ENCODE measurements at places on chromosomes 13 and 19. TPM values are rescaled to one million over a fixed set of nuclear protein-coding genes. Genes with fewer than 3 reads are reported as not detected.
A peak's percentile ranks its signal among the peaks of the same experiment; 100 is the strongest.

GRCh38 chr13:113205428-113205931, 3.0 kb downstream of the PCID2 start:
- no peaks in the 10 kb centered on the region for H3K27me3 ChIP-seq
- H3K4me3 ChIP-seq, result no peak overlapping the region
- peaks cover 11% of the 10 kb centered on the region for H3K4me1 ChIP-seq

DNA sequence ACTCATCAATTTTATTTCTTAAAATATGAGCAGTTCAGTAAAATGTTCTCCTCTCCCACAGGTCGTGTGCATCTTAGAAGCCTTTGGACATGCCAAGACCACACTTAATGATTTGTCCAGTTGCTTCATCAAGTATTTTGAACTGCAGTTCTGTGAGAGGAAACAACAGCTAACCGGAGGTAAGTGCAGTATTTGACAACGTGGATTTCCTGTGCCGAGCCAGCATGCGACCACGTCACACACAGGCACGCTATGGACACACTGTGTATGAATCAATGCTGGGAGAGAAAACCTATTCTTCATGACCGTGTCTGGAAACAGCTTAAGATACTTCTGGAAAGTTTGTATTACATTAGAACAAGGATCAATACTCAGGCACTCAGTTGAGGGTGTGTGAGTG, 268.5 kb downstream of the MYO16 start:
- no peaks in the 10 kb centered on the region for H3K27me3 ChIP-seq
- H3K4me1 ChIP-seq, result no peaks in the 10 kb centered on the region
- H3K36me3 ChIP-seq, result no peaks in the 10 kb centered on the region
- no peak overlapping the region for H3K4me3 ChIP-seq
- no peak for DNase-seq

DNA sequence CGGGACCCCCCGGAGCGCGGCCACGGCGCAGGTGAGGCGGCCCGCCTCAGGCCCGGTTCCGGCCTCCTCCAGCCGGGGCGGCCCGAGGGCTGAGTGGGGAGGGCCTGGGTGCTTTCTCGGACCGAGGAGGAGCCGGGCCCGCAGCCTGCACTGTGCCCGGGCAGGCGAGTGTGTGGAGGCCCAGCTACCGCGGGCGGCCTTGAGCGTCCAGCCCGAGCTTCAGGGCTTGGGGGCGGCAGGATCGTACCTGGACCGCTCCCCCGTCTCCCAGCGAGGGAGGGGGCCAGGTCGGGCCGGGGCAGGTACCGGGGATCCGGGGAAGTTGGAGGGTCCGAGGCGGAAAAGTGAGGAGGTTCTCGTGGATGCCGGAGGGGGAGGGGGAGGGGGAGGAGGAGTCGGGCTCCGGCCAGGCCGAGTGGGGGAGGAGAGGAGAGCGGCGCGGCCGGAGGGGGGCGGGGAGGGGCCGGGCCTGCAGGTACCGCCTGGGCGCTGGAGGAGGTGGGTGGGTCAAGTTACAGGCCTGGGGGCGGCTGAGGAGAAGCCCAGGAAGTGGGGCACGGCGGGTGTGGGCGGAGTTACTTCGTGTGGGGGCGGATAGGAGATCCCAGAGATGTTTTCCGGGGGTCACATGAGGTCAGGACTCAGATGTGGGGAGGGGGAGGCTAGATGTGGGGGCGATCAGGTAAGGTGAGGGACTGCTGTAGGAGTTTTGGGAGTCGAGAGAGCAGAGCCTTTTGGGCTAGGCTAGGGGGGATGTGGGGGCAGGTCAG, 545 bp downstream of the NACC1 start:
- H3K4me3 ChIP-seq, result peak overlapping the region; percentile 69
- H3K27ac ChIP-seq, result peak overlapping the region; percentile 77
- no peaks in the 10 kb centered on the region for H3K36me3 ChIP-seq
- peaks cover 22% of the 10 kb centered on the region for H3K4me1 ChIP-seq
- DNase-seq, result peak; percentile 70

DNA sequence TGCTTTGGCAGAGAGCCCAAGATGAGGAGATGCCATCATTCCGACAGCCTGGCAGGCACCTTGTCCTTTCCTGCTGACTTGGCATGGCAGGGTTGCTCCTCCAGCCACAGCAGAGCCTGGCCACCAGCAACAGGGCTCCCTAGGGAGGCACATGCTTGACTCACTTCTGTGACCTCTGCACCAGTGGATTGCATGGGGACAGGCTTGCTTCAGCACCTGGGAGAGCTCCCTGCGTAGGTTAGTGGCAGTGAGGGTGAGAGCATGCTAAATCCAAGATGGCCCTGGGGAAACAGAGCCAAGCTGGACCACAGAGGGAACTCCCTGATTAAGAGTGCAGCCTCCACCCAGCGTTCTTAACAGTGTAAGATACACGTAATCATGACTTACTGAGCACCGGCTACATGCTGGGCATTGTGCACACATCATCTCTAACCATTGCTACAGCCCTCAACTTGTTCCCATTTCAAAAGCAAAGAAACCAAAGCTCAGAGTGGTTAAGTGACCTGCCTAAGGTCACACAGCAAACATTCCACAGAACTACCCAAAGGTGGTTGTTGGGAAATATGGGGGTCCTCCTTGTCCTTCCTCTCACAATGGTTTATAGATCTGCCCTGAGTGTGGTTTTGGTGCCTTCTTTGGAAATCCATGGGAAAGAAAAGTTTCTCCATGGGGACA, 116.6 kb upstream of the UQCRFS1 start:
- no peaks in the 10 kb centered on the region for H3K36me3 ChIP-seq
- H3K27me3 ChIP-seq, result no peaks in the 10 kb centered on the region
- H3K27ac ChIP-seq, result no peak overlapping the region
- DNase-seq, result no peak

GRCh38 chr13:51683597-51683996, 99.3 kb downstream of the WDFY2 start:
- no peak overlapping the region for H3K4me3 ChIP-seq
- no peaks in the 10 kb centered on the region for H3K4me1 ChIP-seq
- no peak overlapping the region for H3K27ac ChIP-seq

- no peaks in the 10 kb centered on the region for H3K27me3 ChIP-seq
- peak overlapping the region; percentile 67 for H3K27ac ChIP-seq
- peak overlapping the region; percentile 75 for H3K4me3 ChIP-seq
- peaks cover 2% of the 10 kb centered on the region for H3K4me1 ChIP-seq
- H3K36me3 ChIP-seq, result no peaks in the 10 kb centered on the region
Measured at GRCh38 chr19:8506402-8506957, 4.0 kb upstream of the PRAM1 start.

- no peak overlapping the region for H3K4me3 ChIP-seq
- H3K36me3 ChIP-seq, result no peaks in the 10 kb centered on the region
- no peaks in the 10 kb centered on the region for H3K27me3 ChIP-seq
- DNase-seq, result no peak
Measured at GRCh38 chr13:81017513-81018152, 676.7 kb upstream of the SPRY2 start.

- H3K4me3 ChIP-seq, result no peak overlapping the region
- no peaks in the 10 kb centered on the region for H3K4me1 ChIP-seq
- no peaks in the 10 kb centered on the region for H3K27me3 ChIP-seq
- H3K36me3 ChIP-seq, result no peaks in the 10 kb centered on the region
- no peak for DNase-seq
Measured at GRCh38 chr13:97753942-97754670, 199.4 kb upstream of the IPO5 start.

- H3K27me3 ChIP-seq, result no peaks in the 10 kb centered on the region
- H3K27ac ChIP-seq, result no peak overlapping the region
- H3K4me3 ChIP-seq, result no peak overlapping the region
- no peaks in the 10 kb centered on the region for H3K36me3 ChIP-seq
Measured at GRCh38 chr13:34678154-34678553, 263.9 kb upstream of the NBEA start.

DNA sequence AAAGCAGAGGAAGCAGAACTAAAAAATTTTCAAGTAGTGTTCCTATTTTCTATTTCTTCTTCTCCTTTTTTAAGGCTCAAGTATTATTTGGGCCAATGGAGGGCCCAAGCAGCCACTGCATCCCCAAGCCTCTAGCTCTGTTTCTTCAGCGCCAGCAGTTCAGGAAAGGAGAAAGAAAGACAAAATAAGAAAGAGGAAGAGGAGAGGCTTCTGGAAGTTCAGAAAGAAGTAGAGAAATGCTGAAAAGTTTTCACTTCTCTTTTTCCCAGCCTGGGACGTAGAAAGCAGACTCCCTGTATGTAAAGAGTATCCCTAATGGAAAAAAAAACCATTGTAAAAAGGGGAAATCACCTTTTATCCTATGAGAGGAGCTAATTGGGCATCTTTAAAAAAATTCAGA, 165.5 kb upstream of the KLF12 start:
- no peak overlapping the region for H3K27ac ChIP-seq
- H3K4me3 ChIP-seq, result no peak overlapping the region
- no peak for DNase-seq
- no peaks in the 10 kb centered on the region for H3K27me3 ChIP-seq
- no peaks in the 10 kb centered on the region for H3K4me1 ChIP-seq

DNA sequence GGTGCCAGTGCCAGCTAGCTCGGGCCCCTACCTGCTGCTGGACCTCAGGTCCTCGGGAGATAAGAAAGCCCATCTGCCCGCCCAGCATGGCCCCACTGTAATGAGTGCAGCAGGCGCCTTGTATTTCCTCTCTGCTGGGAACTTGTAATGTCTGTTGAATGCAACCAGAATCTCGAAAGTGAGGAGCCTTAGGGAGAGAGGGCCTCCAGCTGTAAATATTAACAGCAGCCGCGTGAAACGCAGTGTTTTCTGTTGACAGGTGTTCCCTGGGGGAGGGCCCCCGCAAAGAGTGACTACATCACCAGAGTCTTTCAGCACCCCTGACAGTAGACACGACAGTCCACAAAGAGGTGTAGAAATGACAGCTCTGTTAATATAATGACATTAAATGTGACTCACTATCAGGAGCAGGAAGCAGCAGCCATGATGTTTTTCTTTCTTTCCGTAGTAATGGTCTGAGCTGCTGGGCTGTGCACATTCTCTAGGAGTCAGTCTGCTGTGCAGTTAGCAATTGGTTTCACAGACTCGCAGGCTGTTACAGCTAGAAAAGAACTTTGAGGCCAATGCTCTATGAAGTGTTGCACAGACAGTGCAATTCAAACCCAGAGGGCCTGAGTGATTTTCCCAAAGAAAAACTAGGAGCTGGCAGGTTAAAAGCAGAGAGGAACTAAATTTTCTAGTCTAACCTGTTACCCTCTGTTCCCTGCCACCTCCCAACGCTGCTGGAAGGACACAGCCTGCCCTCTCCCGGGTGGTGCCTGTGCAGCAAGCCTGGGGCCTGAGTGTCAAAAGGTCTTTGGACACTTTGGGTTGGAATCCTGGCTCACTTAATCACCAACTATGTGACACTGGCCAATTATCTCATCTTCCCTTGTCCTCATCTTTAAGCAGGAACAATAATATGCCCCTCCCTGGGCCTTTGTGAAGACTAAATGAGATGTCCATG, 58.6 kb upstream of the WASF3 start:
- H3K4me1 ChIP-seq, result no peaks in the 10 kb centered on the region
- H3K36me3 ChIP-seq, result no peaks in the 10 kb centered on the region
- DNase-seq, result no peak

DNA sequence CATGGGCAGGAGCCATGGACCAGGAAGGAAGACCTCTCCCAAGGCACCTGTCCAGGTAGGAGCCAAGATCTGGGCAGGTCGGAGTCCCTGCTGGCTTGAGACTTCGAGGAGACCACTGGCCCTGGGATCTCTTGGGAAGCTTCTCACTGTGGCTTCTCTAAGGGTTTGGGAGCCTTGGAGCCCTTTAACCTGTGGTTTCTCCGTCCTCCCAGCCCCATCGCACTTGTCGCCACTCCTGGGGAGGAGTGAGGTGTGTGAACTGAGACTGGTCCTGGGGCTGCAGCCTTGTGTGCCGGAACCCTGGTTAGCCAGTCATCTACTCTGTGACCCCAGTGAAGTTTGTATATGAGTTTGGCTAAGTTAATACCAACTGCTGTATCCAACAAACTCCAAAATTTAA, 8.2 kb downstream of the ZNF805 start:
- H3K27ac ChIP-seq, result no peak overlapping the region
- H3K27me3 ChIP-seq, result no peaks in the 10 kb centered on the region
- no peaks in the 10 kb centered on the region for H3K4me1 ChIP-seq
- H3K36me3 ChIP-seq, result peaks cover 14% of the 10 kb centered on the region
- no peak for DNase-seq

GRCh38 chr13:100589178-100589725, 663 bp upstream of the GGACT start:
- H3K4me3 ChIP-seq, result peak overlapping the region; percentile 75
- H3K4me1 ChIP-seq, result no peaks in the 10 kb centered on the region
- no peaks in the 10 kb centered on the region for H3K36me3 ChIP-seq
- no peak overlapping the region for H3K27ac ChIP-seq
- H3K27me3 ChIP-seq, result no peaks in the 10 kb centered on the region

DNA sequence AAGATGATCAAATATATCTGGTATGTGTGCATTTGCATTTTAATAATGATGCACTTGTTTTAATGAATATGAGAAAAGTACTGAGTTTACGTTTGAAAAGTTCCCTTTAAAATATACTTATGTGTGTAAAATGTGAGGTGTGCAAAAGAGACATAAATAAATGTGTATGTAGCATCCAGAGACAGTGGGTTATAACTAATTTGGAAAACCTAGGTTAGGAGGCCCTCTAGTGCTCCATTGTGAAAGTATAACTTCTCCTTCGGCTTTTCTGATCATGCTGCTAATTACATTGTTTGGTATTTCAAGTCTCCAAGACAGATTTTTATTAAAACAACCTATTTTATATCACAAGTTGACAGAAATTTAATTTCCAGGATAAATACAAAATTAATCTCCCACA, 30.1 kb downstream of the SCEL start:
- H3K27me3 ChIP-seq, result no peaks in the 10 kb centered on the region
- H3K27ac ChIP-seq, result no peak overlapping the region
- no peak for DNase-seq
- no peak overlapping the region for H3K4me3 ChIP-seq

- no peak for DNase-seq
- H3K36me3 ChIP-seq, result peaks cover 18% of the 10 kb centered on the region
- no peaks in the 10 kb centered on the region for H3K27me3 ChIP-seq
- H3K27ac ChIP-seq, result peak overlapping the region; percentile 73
- no peaks in the 10 kb centered on the region for H3K4me1 ChIP-seq
Measured at GRCh38 chr19:5927441-5927821, 13.4 kb downstream of the CAPS start.

GRCh38 chr19:50607874-50608785, 31.6 kb downstream of the SYT3 start:
- H3K4me3 ChIP-seq, result no peak overlapping the region
- no peak overlapping the region for H3K27ac ChIP-seq
- no peaks in the 10 kb centered on the region for H3K27me3 ChIP-seq

- no peak for DNase-seq
- H3K36me3 ChIP-seq, result no peaks in the 10 kb centered on the region
- H3K27me3 ChIP-seq, result no peaks in the 10 kb centered on the region
Measured at GRCh38 chr13:41565846-41566245, 108.5 kb downstream of the RGCC start.

Gene SLC7A10
- not detected for total RNA-seq

Gene IRGC
- not detected for total RNA-seq

Gene SULT2B1
- 5.6 TPM for total RNA-seq

Gene IGFL1
- total RNA-seq, result not detected

Gene CARM1
- total RNA-seq, result 17.0 TPM

Gene SCAF1
- 15.4 TPM for total RNA-seq

Gene TMEM259
- total RNA-seq, result 153 TPM

Gene EMC10
- total RNA-seq, result 78.2 TPM

Gene APOE
- 439 TPM for total RNA-seq

All from breast epithelium (tissue), 4 donors.